Ureter (tissue), 1 donor: ENCODE measurements at places on chromosomes 6 and 20.
A peak's percentile ranks its signal among the peaks of the same experiment; 100 is the strongest.

DNA sequence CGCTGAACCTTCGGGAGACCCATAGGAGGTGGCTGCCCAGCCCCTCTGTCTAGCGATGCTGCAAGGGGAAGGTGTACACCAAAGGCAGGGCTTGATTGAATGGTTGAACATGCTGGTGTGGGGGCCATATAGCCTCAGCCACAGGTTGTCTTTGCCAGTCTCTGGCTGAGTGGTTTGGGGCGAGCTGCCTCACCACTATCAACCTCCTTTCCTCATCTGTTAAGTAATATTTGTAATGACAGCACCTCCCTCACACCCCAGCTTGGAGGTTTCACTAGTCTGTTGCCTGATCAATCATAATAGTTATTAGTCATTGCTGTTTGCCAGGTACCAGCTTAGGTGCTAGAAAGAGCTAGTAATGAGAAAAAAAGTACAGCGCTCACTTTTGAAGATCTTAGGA is 11.8 kb upstream of the ZNF831 start:
- DNase-seq: no peak

DNA sequence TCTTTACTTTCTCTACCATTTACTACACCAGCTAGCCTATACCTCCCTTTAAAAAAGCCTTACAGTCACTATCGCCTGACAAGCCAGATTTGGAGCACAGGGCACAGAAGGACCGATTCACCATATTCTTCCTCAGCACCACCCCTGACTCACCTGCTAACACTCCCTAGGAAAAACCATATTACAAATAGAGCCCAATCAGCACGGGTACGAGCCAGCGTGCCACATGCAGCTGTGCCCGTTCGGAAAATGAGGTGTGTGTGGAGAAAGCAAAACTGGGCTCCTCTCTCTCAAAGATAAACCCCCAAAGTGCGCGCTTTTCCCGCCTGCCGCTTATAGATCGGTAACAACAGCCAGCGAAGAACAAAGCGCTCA is 1.2 kb downstream of the SYNCRIP start:
- peak; percentile 45 for DNase-seq

DNA sequence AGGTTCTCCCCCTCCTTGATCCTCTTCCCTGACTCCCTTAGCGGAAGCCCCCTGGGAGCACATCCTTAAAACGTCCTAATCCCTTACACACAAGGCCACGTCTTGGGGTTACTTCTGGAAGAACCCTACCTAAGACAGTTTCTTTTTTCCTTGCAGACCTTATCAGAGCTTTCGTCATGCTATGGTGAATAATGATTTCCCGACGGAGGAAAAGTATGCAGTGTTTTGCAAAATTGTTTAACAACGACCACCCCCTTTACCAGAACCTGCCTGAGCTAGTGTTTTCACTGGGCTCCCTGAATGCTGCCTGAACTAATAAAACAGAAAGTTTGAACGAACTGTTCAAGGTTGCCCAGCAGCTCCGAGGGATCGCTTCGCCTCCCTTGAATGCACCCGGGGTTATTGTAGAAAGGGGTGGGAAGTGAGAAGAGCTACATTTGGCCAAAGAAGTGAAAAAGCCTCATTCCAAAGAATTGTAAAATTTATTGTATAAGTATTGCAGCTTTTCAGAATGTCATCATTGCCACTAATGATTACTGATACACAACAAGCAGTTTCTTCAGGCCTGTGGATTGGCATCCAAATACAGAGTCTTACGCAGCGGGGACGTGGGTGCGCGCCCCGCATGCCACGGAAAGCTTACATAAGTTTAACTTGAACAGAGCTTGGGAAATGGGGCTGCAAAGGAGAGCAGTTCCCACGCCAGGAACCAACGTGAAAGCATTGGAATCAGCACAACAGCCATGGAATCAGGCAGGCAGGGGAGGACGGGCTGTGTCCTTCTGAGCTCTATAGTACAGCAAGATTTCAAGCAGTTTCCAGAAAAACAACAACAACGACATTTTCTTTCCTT is 27.9 kb upstream of the ZBP1 start:
- no peak for DNase-seq

DNA sequence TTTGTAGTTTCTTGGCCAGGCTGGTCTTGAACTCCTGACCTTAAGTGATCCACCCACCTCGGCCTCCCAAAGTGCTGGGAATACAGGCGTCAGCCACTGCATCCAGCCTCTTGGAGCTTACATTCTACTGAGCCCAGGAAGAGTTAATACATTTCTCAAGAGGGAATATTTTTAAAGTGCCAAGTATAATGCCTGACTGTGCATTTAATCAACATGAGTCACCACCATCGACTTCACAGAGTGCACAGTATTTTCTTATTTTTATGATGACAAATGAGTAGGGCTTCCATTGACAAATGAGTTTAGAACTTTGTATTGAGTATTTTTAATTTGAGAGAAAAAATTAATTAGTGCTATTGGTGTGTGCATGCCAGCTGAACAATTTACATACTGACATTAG is 72.2 kb downstream of the SASH1 start:
- DNase-seq: no peak

DNA sequence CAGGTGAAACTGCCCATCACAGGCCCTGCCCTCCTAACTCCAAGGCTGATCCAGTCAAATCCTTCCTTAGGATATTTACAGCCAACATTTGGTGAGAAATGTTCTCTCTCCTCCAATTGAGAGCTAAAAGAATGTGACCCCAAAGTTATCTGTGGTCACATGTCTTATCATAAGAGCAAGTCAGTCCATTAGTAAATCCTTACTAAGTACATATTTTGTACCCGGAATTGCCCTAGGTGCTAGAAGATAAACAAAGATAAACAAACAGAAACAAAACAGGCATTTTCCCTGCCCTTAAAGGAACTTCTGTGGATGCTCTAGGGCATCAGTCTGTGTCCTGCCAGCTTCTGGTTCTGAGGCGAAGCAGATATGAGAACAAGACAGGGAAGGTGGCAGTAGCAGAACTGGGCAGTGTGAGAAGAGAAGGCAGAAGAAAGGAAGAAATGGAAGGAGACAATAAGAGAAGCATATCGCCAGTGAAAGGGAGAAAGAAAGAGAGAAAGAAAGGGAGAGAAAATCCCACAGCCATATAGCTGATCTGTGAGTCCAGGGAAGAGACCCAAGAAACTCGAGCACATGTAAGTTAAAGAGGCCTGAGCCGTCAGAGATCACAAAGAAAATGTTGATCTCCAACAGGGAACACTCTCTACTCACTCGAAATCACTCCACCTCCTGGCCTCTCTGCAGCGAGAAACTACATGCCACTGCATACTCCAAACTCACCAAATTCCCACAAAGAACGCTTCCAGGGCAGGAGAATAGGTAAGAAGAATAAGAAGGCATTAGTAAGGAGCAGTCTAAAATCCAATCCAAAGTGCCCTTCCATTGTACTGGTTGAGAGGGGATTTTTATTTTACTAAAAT is 41.7 kb downstream of the CDK5RAP1 start:
- no peak for DNase-seq

- no peak for DNase-seq
These were observed 266.0 kb upstream of the ID4 start for GRCh38 chr6:19571176-19571575.

DNA sequence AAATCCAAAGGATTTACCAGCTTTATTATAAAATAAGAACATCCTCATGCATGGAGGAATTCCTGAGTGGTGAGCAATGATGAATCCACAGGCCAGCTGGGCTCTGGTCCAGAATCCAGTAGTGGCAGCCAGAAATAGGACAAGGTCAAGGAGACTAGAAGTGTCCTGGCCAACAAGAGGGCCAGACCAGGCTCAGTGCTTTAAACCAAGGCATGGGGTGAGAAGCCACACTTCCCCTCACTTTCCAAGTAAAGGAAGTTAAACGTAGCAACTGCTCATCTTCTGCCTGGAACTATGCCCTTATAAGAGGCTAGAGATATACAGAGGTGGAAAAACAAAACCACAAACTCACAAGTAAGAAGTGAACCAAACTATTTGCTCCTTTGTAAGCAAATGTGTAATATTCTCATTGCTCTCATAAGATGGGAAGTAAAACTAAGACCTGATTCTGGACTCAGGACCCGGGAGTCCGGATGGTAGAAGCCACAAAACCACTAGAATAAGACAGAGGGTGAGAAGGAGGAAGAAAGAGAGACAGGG is 253.2 kb downstream of the UST start:
- peak; percentile 56 for DNase-seq

DNA sequence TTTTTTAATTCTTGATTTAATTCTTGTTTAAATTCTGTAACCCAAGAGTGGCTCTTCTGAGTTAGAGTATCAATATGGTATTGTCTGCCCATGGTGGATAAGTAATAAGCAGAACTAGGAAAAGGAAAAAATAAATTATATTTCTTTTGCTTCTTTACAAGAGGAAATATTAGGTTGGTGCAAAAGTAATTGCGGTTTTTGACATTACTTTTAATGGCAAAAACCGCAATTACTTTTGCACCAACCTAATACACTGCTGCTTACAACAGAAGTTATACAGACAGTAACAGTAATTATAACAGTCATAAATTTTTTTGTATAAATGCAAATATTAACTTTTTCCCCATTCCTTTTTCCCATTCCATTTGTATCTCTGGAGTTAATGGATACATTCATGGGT is 65.6 kb downstream of the HS3ST5 start:
- no peak for DNase-seq

GRCh38 chr6:3119040-3119723 is 671 bp downstream of the BPHL start:
- no peak for DNase-seq

- DNase-seq: no peak
These were observed 1.9 kb downstream of the RNF217 start for GRCh38 chr6:124963831-124964763.

- DNase-seq: no peak
These were observed 20.3 kb downstream of the MUCL3 start for GRCh38 chr6:30960907-30961673.

- peak; percentile 59 for DNase-seq
These were observed 94.0 kb upstream of the NHSL1 start for GRCh38 chr6:138593124-138593877.

DNA sequence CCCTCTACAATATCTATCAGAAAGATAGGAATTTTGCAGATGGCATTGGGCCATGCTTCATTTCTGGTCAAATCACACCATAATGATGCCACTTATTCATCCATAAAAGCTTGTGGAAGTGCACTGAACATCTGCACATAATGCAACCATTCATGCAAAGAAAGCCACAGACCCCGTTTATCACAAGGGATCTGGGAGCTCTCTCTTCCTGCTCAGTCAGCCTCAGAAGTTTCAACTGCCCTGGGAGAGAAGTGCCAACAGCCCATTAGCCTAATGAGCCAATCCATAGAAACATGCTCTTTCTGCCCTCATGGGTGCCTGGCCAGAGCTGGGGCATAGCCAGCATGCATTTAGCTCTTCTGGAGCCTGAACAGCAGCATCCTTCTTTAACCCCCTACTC is 85.8 kb downstream of the SLC35F1 start:
- DNase-seq: no peak

- DNase-seq: no peak
These were observed 26.5 kb downstream of the CD109 start for GRCh38 chr6:73722318-73723060.

GRCh38 chr6:148520109-148520841 is 177.6 kb downstream of the SASH1 start:
- no peak for DNase-seq

DNA sequence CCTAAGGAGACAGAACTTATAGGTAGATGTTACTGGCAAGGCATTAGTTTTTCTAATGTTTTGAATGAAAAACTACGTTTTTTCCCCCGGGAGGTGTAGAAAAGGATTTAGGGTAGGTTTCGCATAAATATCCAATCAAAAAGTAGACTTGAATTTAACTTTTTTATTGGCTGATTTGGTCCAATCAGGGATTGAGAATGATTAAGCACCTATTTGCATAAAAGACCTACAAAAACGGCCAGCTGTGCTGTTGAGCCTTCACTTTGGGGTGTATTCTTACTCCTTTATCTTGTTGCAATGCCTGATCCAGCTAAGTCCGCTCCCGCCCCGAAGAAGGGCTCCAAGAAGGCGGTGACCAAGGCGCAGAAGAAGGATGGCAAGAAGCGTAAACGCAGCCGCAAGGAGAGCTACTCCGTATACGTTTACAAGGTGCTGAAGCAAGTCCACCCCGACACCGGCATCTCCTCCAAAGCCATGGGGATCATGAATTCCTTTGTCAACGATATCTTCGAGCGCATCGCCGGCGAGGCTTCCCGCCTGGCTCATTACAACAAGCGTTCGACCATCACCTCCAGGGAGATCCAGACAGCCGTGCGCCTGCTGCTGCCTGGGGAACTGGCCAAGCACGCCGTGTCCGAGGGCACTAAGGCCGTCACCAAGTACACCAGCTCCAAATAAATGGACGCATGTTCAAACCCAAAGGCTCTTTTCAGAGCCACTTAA is 113.5 kb upstream of the BTN3A2 start:
- peak; percentile 71 for DNase-seq

GRCh38 chr20:9375221-9375681 is 139.1 kb upstream of the LAMP5 start:
- no peak for DNase-seq

GRCh38 chr6:157980288-157981131 is 1.2 kb upstream of the SYNJ2 start:
- DNase-seq: no peak

DNA sequence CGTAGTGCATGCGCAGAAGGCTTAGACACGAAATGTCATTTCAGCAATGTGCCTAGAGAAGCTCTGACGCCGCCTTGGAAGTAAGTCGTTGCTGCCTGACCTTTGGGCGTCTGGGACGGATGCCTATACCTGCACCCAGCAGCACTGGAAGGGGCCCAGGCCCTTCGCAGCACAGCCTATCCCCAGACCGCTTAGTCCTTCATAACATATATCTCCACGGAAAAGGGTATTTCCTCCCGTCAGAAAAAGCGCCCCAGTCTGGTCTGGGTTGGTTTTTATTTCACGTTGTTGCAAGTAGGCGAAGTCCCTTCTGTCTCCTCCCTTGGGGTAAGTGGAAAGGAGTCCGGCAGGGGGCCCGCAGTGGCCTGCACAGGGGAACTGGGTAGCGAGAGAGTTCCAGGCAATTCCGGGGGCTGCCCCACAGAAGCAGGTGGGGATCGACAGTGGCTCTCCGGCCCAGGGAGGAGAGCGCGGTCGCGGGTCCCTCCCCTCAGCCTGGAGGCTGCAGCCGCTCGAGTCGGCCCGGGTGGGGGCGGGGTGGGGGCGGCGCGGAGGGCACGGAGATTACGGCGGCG is 559 bp upstream of the EYA4 start:
- DNase-seq: peak; percentile 42

DNA sequence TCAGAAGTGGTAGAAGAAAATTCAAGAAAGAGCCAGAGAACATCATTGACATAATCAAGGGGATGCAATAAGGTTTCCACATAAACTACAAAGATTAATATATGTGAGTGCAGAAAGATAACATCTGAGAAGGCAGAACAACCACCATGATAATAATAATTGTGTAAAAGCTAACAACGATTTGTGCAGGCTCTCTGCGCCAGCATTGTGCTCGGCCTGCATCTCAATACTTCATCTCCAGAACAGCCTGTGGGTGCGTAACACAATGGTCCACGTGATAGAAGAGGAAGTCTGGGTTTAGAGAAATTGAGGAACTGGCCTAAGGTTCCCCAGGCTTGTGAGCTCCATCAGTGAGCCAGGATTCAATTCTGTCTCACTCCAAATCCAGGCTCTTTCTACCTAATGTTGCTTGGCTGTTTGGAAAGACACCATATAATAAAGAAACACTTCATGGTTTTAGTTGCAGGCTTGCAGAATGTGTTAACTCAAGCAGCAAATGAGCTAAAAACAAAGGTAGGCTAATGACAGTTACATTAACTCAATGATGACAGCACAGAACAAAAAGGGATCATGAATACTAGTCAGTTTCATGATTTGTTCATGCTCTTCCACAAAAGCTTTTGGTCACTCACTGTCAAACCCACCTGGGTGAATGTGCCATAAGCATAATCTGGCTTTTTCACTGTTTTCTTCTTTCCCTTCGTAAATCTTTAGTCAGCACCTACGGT is 71.2 kb downstream of the LY86 start:
- no peak for DNase-seq

- DNase-seq: no peak
These were observed 123.3 kb downstream of the TBX18 start for GRCh38 chr6:84641076-84641475.
